CD4-positive, alpha-beta memory T cell (primary cell): ENCODE measurements at places on chromosomes 7 and 10. TPM values are rescaled to one million over a fixed set of nuclear protein-coding genes. Genes with fewer than 3 reads are reported as not detected.

The PLXNA4 gene
- total RNA-seq, result 0.22 TPM

The OR2A12 gene
- total RNA-seq, result not detected

DNA sequence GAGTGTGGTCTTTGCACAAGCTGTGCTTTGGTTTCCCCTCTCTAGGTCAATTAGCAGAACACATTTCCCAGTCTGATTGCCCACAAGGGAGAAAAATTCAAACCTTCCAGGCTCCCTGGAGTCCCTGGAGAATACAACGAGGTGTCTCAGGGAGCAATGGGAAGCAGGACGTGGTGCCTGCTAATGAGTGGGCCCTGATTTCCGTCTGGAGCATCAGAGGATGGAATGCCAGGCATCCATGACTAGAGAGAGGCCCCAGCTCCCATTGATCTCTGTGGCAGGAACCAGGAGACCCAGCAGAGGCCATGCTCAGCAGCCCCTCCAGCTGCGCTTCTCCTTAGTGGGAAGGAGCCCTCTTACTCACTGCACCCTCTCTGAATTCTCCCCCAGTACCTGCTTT lies 33.2 kb upstream of the TLX1 start:
- no peak overlapping the region for H3K27ac ChIP-seq
- no peak overlapping the region for H3K4me3 ChIP-seq
- no peaks in the 10 kb centered on the region for H3K4me1 ChIP-seq
- no peaks in the 10 kb centered on the region for H3K36me3 ChIP-seq
- no peak for DNase-seq
- H3K27me3 ChIP-seq, result peaks cover 5% of the 10 kb centered on the region

- H3K27ac ChIP-seq, result no peak overlapping the region
- no peaks in the 10 kb centered on the region for H3K27me3 ChIP-seq
- no peaks in the 10 kb centered on the region for H3K36me3 ChIP-seq
- H3K4me1 ChIP-seq, result no peaks in the 10 kb centered on the region
- H3K4me3 ChIP-seq, result no peak overlapping the region
- no peak for DNase-seq
These were observed 243.1 kb upstream of the SHH start for GRCh38 chr7:156055206-156055822.

The INA gene
- not detected for total RNA-seq

DNA sequence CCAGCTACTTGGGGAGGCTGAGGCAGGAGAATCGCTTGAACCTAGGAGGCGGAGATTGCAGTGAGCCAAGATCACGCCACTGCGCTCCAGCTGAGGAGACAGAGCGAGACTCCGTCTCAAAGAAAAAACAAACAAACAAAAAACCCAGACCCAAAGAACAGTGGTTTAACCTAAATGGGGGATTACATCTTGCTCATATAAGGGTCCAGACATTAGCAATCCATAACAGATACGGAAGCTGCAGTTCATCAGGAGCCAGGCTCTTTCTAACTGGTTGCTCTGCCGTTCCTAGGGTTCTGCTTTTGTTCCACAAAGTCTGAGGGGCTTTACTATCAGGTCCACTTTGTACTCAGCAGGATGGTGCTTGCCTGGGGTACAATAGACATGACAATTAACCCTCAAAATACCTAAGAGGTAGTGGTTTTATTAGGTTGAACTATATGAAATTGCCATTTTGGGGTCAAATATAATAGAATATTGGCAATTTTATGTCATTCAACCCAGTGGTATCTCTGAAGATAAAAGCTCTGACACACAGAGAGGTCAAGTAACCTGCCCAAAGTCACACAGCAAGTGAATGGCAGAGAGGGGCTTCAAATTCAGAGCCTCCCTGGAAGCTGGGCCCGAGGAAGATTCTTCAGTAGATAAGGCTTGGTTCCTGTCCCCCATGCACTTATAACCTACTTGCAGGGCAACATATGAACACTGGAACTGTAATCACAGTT lies 21.3 kb downstream of the NYAP1 start:
- H3K36me3 ChIP-seq, result no peaks in the 10 kb centered on the region
- H3K27me3 ChIP-seq, result no peaks in the 10 kb centered on the region
- no peak for DNase-seq
- no peak overlapping the region for H3K27ac ChIP-seq
- H3K4me1 ChIP-seq, result no peaks in the 10 kb centered on the region
- H3K4me3 ChIP-seq, result no peak overlapping the region

GRCh38 chr7:107857541-107857912 lies 33.5 kb upstream of the DLD start:
- peaks cover 71% of the 10 kb centered on the region for H3K4me1 ChIP-seq
- peak overlapping the region; percentile 48 for H3K27ac ChIP-seq
- H3K27me3 ChIP-seq, result no peaks in the 10 kb centered on the region
- no peak overlapping the region for H3K4me3 ChIP-seq
- no peaks in the 10 kb centered on the region for H3K36me3 ChIP-seq
- DNase-seq, result no peak

The LFNG gene
- 127 TPM for total RNA-seq

DNA sequence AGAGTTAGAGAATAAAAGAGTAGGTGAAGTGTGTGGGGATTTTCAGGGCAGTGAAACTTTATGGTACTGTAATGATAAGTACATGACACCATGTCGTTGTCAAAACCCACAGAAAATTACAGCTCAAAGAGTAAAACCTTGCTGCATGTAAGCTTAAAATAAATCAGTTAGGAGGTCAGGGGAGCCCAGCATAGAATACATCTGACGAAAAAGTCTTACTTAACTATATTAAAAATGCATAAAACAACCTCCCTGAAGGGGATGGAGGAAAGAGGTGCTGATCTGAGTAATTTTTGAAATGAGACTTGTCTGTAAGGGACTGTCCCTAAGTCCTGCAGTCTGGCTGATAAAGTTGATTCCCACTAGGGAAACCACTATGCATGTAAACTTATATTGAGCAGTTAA lies 49.8 kb upstream of the AKR1E2 start:
- no peaks in the 10 kb centered on the region for H3K4me1 ChIP-seq
- no peaks in the 10 kb centered on the region for H3K27me3 ChIP-seq
- no peaks in the 10 kb centered on the region for H3K36me3 ChIP-seq

DNA sequence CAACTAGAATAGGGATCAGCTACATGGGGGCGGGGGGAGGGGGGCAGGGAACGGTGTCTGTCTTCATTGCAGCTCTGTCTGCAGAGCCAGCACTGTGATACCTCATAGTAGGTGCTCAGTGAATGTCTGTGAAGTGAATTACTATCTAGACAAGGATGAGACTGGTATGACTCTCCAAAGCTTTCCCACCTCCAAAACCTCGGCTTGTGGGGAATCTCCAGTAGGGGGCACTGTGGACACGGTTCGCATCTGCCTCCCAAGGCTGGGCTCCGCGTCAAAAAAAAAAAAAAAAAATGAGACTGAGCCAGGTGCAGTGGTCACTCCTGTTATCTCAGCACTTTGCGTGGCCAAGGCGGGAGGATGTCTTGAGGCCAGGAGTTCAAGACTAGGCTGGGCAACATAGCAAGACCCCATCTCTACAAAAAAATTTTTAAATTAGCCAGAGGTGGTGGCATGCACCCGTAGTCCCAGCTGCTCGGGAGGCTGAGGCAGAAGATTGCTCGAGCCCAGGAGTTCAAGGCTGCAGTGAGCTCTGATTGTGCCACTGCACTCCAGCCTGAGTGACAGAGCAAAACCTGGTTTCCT lies 9.6 kb downstream of the TRIM56 start:
- H3K4me1 ChIP-seq, result peaks cover 5% of the 10 kb centered on the region
- H3K36me3 ChIP-seq, result peaks cover 3% of the 10 kb centered on the region
- H3K27ac ChIP-seq, result no peak overlapping the region
- H3K27me3 ChIP-seq, result no peaks in the 10 kb centered on the region

DNA sequence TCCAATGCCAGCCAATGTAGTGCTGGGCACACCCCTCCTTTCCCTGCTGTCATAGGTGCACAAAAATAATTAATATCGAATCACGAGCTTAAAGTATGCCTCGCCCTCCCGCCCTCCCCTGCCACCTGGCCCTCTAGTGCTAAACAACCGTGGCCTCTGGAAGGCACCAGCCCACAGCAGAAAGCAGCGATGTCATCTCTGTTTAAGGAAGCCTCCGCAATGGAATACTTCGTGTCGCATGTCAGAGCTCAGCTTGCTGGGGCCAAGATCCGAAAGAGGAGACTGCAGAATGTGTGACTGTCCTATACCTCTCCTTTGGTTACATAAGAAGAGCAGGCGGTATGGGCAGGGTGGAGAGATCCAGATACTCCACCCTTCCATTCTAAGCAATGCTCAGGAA lies 71.5 kb downstream of the RHOBTB1 start:
- H3K4me1 ChIP-seq, result no peaks in the 10 kb centered on the region
- H3K27ac ChIP-seq, result no peak overlapping the region
- no peaks in the 10 kb centered on the region for H3K27me3 ChIP-seq
- no peaks in the 10 kb centered on the region for H3K36me3 ChIP-seq

GRCh38 chr10:6336016-6336415 lies 133.3 kb downstream of the PFKFB3 start:
- H3K36me3 ChIP-seq, result no peaks in the 10 kb centered on the region
- DNase-seq, result no peak
- no peak overlapping the region for H3K27ac ChIP-seq
- H3K27me3 ChIP-seq, result no peaks in the 10 kb centered on the region

DNA sequence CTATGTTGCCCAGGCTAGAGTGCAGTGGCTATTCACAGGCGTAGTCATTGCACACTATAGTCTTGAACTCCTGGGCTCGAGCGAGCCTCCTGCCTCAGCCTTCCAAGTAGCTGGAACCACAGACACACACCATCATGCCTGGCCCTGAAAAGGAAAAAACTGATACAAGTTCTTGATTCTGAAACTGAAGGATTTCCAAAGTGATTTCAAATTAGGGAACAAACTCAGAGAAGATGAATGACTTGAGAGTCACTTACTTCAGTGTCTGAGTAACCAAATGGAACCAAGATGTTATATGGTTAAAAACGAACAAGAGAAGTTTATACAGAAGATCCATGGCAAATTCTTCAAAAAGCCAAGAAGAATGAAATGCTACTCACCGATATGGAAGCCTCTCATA lies 14.4 kb downstream of the CWF19L1 start:
- no peak overlapping the region for H3K27ac ChIP-seq
- DNase-seq, result no peak
- H3K4me1 ChIP-seq, result no peaks in the 10 kb centered on the region

DNA sequence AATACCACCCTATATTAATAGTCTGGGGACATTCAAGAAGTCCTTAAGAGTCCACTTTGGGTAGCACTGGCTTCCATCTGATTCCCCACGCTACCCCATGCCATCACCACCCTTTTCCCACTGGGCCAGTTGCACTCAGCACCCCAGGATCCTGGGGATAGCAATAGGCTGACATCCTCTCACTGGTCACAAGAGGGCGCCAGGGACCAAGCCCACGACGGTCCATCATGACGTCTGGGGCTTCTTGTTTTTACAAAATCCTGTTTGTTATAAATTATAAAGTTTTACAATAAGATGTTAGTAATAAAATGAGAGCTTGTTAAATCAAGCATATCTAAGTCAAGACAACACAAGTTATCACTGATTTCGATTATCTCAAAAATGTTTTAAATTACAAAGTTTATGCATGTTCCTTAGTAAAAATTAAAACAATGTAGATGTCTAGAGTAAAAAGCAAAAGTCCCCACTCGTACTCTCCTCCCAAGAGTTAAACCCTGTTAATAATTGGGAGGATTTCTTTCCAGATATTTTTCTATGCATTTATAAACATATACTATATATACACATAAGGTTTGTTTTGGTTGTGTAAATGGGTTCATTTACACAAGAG lies 15.4 kb downstream of the GPNMB start:
- H3K27ac ChIP-seq, result no peak overlapping the region
- DNase-seq, result peak; percentile 41
- H3K4me1 ChIP-seq, result no peaks in the 10 kb centered on the region
- no peak overlapping the region for H3K4me3 ChIP-seq

GRCh38 chr7:43569424-43569823 lies 13.5 kb upstream of the STK17A start:
- no peaks in the 10 kb centered on the region for H3K27me3 ChIP-seq
- no peak for DNase-seq
- H3K27ac ChIP-seq, result no peak overlapping the region
- no peak overlapping the region for H3K4me3 ChIP-seq
- H3K36me3 ChIP-seq, result no peaks in the 10 kb centered on the region

GRCh38 chr7:136074843-136075242 lies 97.7 kb upstream of the MTPN start:
- DNase-seq, result no peak
- H3K36me3 ChIP-seq, result no peaks in the 10 kb centered on the region
- H3K27ac ChIP-seq, result no peak overlapping the region
- no peaks in the 10 kb centered on the region for H3K4me1 ChIP-seq

The EPHA1 gene
- total RNA-seq, result 30.7 TPM

The CPVL gene
- total RNA-seq, result 1.6 TPM

The NKX2-3 gene
- not detected for total RNA-seq

The SPDYE16 gene
- 1.1 TPM for total RNA-seq

GRCh38 chr7:135210888-135211178 lies 493 bp downstream of the WDR91 start:
- H3K27ac ChIP-seq, result peak overlapping the region; percentile 85
- H3K4me3 ChIP-seq, result peak overlapping the region; percentile 71
- H3K4me1 ChIP-seq, result peaks cover 27% of the 10 kb centered on the region
- H3K27me3 ChIP-seq, result no peaks in the 10 kb centered on the region
- no peaks in the 10 kb centered on the region for H3K36me3 ChIP-seq

DNA sequence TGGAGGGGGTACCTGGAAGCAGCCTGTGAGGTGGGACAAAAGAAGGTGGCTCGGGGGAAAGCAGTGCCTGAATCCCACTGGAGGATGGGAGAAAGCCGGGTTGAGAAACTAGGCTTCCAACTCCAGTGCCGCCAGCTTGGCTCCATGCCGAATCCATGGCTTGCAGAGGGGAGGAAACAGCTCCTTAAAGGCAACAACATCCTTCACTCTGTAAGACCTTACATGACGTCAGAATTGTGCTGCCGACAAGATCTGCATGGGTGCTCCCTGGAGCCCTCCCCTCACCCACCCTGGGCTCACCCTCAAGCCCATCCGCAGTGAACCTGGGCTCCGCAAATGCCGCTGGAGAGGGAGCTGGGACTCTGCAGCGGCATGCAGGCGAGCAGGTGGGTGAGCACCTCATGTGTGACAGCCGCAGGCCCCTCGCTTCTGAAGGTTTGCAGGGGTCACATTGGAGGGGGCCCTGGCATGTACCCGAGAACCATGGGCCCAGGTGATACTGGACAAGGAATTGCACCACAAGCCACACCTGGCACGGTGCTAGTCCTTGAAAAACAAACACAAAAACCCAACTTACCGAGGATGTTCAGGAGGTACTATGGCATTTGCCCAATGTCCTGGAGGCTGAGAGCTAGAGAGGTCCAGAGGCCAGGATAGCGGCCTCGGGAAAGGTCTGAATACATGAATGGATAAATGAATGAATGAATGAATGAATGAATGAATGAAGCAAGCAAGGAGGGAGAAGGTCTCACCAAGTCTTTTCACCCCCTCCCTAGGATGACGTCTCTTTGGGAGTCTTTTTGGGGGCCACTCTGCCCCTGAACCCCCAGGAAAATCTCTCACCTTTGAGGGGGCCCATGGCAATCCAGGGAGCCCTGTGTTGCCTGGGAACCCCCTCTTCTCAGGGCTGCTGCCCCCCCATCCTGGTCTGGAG lies 238.6 kb upstream of the SHH start:
- no peak overlapping the region for H3K27ac ChIP-seq
- H3K27me3 ChIP-seq, result no peaks in the 10 kb centered on the region
- no peaks in the 10 kb centered on the region for H3K36me3 ChIP-seq
- no peak overlapping the region for H3K4me3 ChIP-seq

GRCh38 chr10:57925045-57925444 lies 342.6 kb downstream of the IPMK start:
- no peak for DNase-seq
- no peak overlapping the region for H3K4me3 ChIP-seq
- no peaks in the 10 kb centered on the region for H3K36me3 ChIP-seq

- H3K27ac ChIP-seq, result no peak overlapping the region
- H3K4me3 ChIP-seq, result no peak overlapping the region
- H3K27me3 ChIP-seq, result no peaks in the 10 kb centered on the region
- no peaks in the 10 kb centered on the region for H3K36me3 ChIP-seq
- no peak for DNase-seq
These were observed 603.8 kb upstream of the LRRTM3 start for GRCh38 chr10:66321723-66322665.
